ENCODE measurements at places on chromosomes 5 and 9.

- H3K27ac ChIP-seq = no peak overlapping the region
- no peak overlapping the region for H3K4me3 ChIP-seq
- no peaks in the 10 kb centered on the region for H3K27me3 ChIP-seq
- no peak for DNase-seq
- no peaks in the 10 kb centered on the region for H3K4me1 ChIP-seq
- no peaks in the 10 kb centered on the region for H3K36me3 ChIP-seq
Measured at GRCh38 chr5:96110300-96110699, 148.6 kb upstream of the ELL2 start.

GRCh38 chr5:132656774-132657355, 1.1 kb upstream of the IL13 start:
- no peak overlapping the region for H3K27ac ChIP-seq
- peaks cover 46% of the 10 kb centered on the region for H3K27me3 ChIP-seq

DNA sequence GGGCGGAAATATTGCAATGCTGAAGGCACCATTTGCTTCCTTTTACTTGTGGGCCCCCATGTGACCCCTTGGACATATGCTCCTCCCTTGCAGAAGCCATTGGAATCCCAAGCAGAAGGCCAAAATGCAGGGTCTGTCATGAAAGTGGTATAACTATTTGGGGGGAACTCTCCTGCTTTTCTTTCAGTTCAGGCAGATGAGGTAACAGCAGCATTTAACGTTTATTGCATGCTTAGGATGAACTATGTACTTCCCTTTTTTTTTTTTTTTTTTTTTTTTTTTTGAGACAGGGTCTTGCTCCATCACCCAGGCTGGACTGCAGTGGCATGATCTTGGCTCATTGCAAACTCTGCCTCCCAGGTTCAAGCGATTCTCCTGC, 7.8 kb downstream of the FOXI1 start:
- H3K27ac ChIP-seq = no peak overlapping the region
- H3K4me1 ChIP-seq = peaks cover 28% of the 10 kb centered on the region
- H3K36me3 ChIP-seq = no peaks in the 10 kb centered on the region
- H3K27me3 ChIP-seq = peaks cover 46% of the 10 kb centered on the region

GRCh38 chr9:35842795-35843194, 13.8 kb downstream of the TMEM8B start:
- no peak for DNase-seq
- H3K4me1 ChIP-seq = peaks cover 4% of the 10 kb centered on the region
- H3K27ac ChIP-seq = no peak overlapping the region
- H3K4me3 ChIP-seq = no peak overlapping the region
- peaks cover 32% of the 10 kb centered on the region for H3K27me3 ChIP-seq

- no peak overlapping the region for H3K4me3 ChIP-seq
- H3K27ac ChIP-seq = peak overlapping the region; percentile 29
- H3K4me1 ChIP-seq = peaks cover 3% of the 10 kb centered on the region
- DNase-seq = no peak
- no peaks in the 10 kb centered on the region for H3K36me3 ChIP-seq
Measured at GRCh38 chr9:89418882-89419640, 78.9 kb downstream of the SEMA4D start.

DNA sequence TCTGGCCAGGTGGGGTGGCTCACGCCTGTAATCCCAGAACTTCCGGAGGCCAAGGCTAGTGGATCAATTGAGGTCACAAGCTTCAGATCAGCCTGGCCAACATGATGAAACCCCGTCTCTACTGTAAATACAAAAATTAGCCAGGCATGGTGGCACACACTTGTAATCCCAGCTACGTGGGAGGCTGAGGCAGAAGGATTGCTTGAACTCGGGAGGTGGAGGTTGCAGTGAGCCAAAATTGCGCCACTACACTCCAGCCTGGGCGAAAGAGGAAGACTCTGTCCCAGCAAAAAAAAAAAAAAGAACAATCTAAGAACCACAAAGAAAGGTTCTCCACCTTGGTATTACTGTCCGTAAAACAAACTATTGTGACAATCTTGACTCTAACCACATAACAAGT, 9.7 kb downstream of the MYO10 start:
- DNase-seq = no peak
- no peak overlapping the region for H3K27ac ChIP-seq
- no peak overlapping the region for H3K4me3 ChIP-seq
- no peaks in the 10 kb centered on the region for H3K36me3 ChIP-seq
- H3K27me3 ChIP-seq = no peaks in the 10 kb centered on the region

GRCh38 chr5:33408816-33409215, 31.9 kb upstream of the TARS1 start:
- no peak overlapping the region for H3K4me3 ChIP-seq
- H3K27ac ChIP-seq = no peak overlapping the region
- DNase-seq = no peak
- peaks cover 8% of the 10 kb centered on the region for H3K4me1 ChIP-seq
- no peaks in the 10 kb centered on the region for H3K27me3 ChIP-seq
- no peaks in the 10 kb centered on the region for H3K36me3 ChIP-seq

GRCh38 chr5:159851053-159851452, 65.2 kb upstream of the ADRA1B start:
- H3K4me1 ChIP-seq = no peaks in the 10 kb centered on the region
- no peak overlapping the region for H3K4me3 ChIP-seq
- H3K27me3 ChIP-seq = no peaks in the 10 kb centered on the region
- DNase-seq = no peak
- no peak overlapping the region for H3K27ac ChIP-seq
- H3K36me3 ChIP-seq = no peaks in the 10 kb centered on the region

DNA sequence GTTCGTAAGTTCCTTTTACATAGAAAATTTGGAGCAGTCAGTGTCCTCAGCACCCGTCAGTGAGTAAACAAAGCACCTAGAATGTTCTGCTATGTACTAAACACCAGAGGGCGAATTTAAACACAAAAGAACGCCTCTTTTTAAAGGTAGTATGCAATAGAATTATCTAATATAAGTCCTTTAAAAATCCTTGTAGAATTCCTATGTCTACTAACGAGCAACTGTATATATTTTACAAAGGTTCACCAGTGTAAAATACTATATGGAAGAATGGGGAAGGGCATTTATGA, 499 bp upstream of the TMEM232 start:
- no peaks in the 10 kb centered on the region for H3K4me1 ChIP-seq
- no peaks in the 10 kb centered on the region for H3K36me3 ChIP-seq
- H3K4me3 ChIP-seq = peak overlapping the region; percentile 42

GRCh38 chr5:168766426-168766700, 187.2 kb upstream of the PANK3 start:
- no peaks in the 10 kb centered on the region for H3K27me3 ChIP-seq
- no peak overlapping the region for H3K27ac ChIP-seq
- H3K4me1 ChIP-seq = no peaks in the 10 kb centered on the region
- no peak overlapping the region for H3K4me3 ChIP-seq
- H3K36me3 ChIP-seq = no peaks in the 10 kb centered on the region

- H3K4me3 ChIP-seq = no peak overlapping the region
- peaks cover 14% of the 10 kb centered on the region for H3K4me1 ChIP-seq
- DNase-seq = no peak
- H3K27me3 ChIP-seq = no peaks in the 10 kb centered on the region
Measured at GRCh38 chr5:127830157-127830556, 127.0 kb downstream of the CCDC192 start.

- H3K36me3 ChIP-seq = no peaks in the 10 kb centered on the region
- no peak for DNase-seq
- no peaks in the 10 kb centered on the region for H3K4me1 ChIP-seq
- H3K4me3 ChIP-seq = no peak overlapping the region
- no peak overlapping the region for H3K27ac ChIP-seq
Measured at GRCh38 chr9:68955330-68955729, 58.6 kb downstream of the PRKACG start.

GRCh38 chr9:137272241-137273094, 5.1 kb upstream of the TOR4A start:
- no peaks in the 10 kb centered on the region for H3K36me3 ChIP-seq
- peaks cover 14% of the 10 kb centered on the region for H3K4me1 ChIP-seq
- no peak overlapping the region for H3K4me3 ChIP-seq
- no peak overlapping the region for H3K27ac ChIP-seq
- no peaks in the 10 kb centered on the region for H3K27me3 ChIP-seq

- peaks cover 7% of the 10 kb centered on the region for H3K4me1 ChIP-seq
- H3K36me3 ChIP-seq = peaks cover 7% of the 10 kb centered on the region
- H3K4me3 ChIP-seq = no peak overlapping the region
Measured at GRCh38 chr5:65767565-65767964, 45.6 kb downstream of the NLN start.

DNA sequence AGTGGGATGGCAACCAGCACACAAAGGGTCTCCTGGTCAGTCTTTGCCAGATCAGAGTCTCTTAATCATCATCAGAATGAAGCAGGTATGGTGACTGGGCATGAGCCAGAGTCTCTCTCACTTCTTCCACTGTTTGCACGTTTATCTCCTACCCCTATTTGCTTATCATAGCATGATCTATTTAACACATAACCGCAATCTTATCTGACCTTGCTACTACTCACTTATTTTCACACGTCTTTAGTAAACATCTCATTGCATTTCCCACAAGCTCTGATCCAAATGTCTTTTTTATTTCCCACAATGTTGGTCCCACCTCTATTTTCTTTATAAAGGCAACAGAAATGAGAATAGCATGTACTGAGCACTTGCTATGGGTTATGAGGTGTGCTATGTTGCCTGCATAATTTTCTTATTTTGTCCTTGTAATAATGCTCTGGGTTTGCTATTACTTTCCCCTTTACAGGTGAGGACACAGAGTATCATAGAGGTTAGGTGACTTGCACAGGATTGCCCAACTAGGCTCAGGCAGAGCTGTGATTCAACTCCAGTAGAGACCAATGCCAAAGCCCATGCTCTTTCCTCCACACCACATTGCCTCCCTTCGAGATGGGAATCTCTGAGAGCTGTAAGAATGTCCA, 39.7 kb upstream of the IL7R start:
- no peak overlapping the region for H3K27ac ChIP-seq
- H3K4me3 ChIP-seq = no peak overlapping the region
- no peak for DNase-seq
- H3K36me3 ChIP-seq = no peaks in the 10 kb centered on the region
- no peaks in the 10 kb centered on the region for H3K4me1 ChIP-seq

- no peak overlapping the region for H3K27ac ChIP-seq
- no peak for DNase-seq
- no peaks in the 10 kb centered on the region for H3K36me3 ChIP-seq
- H3K27me3 ChIP-seq = no peaks in the 10 kb centered on the region
- H3K4me3 ChIP-seq = no peak overlapping the region
Measured at GRCh38 chr9:96141666-96142065, 160.3 kb downstream of the HSD17B3 start.

GRCh38 chr9:124084087-124084486, 72.5 kb downstream of the LHX2 start:
- no peak overlapping the region for H3K4me3 ChIP-seq
- no peak for DNase-seq
- no peak overlapping the region for H3K27ac ChIP-seq

- no peak for DNase-seq
- no peaks in the 10 kb centered on the region for H3K27me3 ChIP-seq
- H3K27ac ChIP-seq = no peak overlapping the region
- H3K4me3 ChIP-seq = no peak overlapping the region
- H3K4me1 ChIP-seq = peaks cover 30% of the 10 kb centered on the region
Measured at GRCh38 chr5:151597749-151598148, 6.6 kb upstream of the FAT2 start.

- H3K27ac ChIP-seq = no peak overlapping the region
- no peaks in the 10 kb centered on the region for H3K4me1 ChIP-seq
- no peaks in the 10 kb centered on the region for H3K27me3 ChIP-seq
- H3K36me3 ChIP-seq = no peaks in the 10 kb centered on the region
Measured at GRCh38 chr9:116952436-116952810, 265.3 kb downstream of the TRIM32 start.

DNA sequence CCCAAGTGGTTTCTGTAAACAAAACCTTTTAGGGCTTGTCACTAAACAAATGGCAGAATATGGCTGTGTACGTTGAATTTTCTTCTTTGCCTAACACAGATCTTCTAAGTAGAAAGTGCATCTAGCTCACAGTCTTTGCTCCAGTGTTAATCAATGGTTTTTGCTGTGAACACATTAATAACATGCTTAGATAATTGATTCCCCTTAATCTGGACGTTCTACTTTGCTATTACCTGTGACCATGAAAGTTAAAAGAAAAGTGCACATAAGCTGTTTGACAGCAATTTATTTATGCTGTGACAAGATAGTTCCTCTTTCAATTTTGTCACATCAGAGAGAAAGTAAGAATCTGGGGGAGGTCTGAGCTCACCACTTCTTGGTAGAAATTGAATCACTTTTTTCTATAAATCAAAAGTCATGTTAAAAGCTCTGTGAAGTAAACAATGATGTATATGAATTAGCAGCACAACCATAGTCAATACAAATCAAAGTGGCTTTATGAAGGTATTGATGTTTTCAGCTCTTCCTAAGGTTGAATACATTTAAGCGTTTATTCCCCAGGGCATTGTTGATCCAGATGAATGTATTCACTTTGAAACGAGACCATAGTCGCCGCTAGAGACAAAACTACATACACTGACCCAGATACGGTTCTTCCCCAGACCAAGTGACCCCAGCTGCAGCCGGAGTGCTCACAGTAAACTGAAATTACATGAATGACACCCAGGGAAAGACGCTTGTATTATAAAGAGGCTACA, 174.6 kb upstream of the ZNF608 start:
- H3K4me1 ChIP-seq = peaks cover 61% of the 10 kb centered on the region
- peak; percentile 26 for DNase-seq

GRCh38 chr5:66442951-66443445, 153.2 kb upstream of the MAST4 start:
- H3K27me3 ChIP-seq = no peaks in the 10 kb centered on the region
- no peak overlapping the region for H3K27ac ChIP-seq
- H3K4me3 ChIP-seq = no peak overlapping the region
- no peaks in the 10 kb centered on the region for H3K4me1 ChIP-seq

- DNase-seq = no peak
- peaks cover 3% of the 10 kb centered on the region for H3K4me1 ChIP-seq
- H3K27me3 ChIP-seq = no peaks in the 10 kb centered on the region
- no peak overlapping the region for H3K4me3 ChIP-seq
- H3K36me3 ChIP-seq = no peaks in the 10 kb centered on the region
Measured at GRCh38 chr9:6216002-6216401, 395 bp downstream of the IL33 start.

DNA sequence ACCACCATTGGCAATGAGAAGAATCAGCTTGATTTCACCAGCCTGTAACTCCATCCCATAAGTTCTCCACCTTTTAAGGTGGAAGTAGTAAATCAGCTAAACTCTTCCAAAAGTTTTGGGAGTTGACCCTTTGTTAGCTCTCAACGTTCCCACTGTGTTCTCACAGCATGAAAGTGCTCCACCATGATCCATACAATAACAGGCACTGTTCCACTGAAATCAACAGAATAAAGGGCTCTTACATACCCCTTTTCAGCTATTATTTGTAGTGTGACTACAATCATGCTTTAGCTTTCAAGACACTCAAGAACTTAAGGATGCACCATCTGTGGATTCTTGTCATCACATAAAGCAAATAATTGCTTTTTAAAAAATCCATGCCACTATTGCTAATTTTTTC, 81.6 kb downstream of the PPP2R2B start:
- no peaks in the 10 kb centered on the region for H3K36me3 ChIP-seq
- H3K4me1 ChIP-seq = peaks cover 77% of the 10 kb centered on the region
- peak; percentile 60 for DNase-seq
- H3K4me3 ChIP-seq = peak overlapping the region; percentile 21
- no peaks in the 10 kb centered on the region for H3K27me3 ChIP-seq
- H3K27ac ChIP-seq = peak overlapping the region; percentile 91

Data from neural progenitor cell (in vitro differentiated cells).